ENCODE measurements at places on chromosomes 7 and 10.

GRCh38 chr7:98400542-98401340 is at the start of gene BAIAP2L1:
Gene BAIAP2L1 (minus strand): TSS chr7:98401090. CDS start chr7:98400852, 238 bp downstream.
- peak; percentile 100 for DNase-seq

DNA sequence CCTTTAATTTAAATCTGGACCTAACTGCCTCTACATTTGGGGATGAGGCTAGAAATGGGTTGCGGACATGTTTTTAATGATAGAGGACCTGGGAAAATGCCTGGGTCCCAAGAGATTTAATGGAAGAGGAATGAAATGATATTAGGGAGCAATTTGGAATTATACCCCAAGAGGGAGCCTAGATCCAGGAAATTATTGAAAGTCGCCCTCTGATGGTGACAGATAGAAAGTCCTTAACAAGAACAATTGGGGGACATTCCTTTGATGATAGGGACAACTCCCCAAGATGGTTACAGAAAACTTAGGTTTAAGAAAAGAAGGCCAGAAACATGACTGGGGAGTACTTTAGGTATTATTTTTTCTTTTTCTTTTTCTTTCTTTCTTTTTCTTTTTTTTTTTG is 9.5 kb upstream of the TSGA13 start:
- peak; percentile 41 for DNase-seq

- DNase-seq: no peak
These were observed 391.0 kb downstream of the GFRA1 start for GRCh38 chr10:115882021-115882420.

- DNase-seq: no peak
These were observed 178.8 kb downstream of the ELMO1 start for GRCh38 chr7:37269711-37270508.

GRCh38 chr10:74282848-74283210 is 131.8 kb downstream of the ADK start:
- DNase-seq: no peak

DNA sequence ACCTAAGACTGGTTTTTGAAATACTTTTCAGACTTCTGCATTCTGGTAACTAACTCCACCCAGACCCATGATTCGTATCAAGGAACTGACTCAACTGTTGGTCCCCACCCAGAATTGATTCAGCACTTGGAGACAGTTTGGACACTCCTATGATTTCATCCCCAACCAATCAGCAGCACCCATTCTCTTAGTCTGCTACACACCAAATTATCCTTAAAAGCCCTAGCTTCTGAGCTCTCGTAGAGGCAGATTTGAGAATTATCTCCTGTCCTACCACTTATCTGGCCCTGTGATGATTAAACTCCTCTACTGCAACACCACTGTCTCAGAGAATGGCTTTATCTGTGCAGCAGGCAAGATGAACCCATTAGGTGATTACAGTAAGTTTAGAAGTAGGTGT is 7.7 kb upstream of the GSTO1 start:
- DNase-seq: no peak

DNA sequence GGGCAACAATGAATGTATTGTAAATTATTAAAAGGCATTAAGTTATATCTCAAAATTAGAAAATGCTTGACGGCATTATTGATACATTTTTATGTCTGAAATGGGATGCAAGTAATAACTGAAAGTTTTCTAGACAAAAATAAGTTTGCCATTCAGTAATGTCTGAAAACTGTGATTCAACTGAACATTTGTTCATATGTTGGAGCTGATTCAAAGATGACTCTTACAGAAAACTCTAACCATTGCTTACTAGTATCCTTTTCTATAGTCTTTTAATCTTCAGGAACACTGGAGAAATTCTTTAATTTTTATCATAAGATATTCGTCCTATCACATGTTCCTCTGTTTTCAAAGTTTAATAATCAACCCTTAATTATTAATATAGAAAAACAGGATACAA is 71.1 kb upstream of the TFEC start:
- DNase-seq: no peak

GRCh38 chr10:70462349-70462984 is 16.1 kb upstream of the PALD1 start:
- no peak for DNase-seq

DNA sequence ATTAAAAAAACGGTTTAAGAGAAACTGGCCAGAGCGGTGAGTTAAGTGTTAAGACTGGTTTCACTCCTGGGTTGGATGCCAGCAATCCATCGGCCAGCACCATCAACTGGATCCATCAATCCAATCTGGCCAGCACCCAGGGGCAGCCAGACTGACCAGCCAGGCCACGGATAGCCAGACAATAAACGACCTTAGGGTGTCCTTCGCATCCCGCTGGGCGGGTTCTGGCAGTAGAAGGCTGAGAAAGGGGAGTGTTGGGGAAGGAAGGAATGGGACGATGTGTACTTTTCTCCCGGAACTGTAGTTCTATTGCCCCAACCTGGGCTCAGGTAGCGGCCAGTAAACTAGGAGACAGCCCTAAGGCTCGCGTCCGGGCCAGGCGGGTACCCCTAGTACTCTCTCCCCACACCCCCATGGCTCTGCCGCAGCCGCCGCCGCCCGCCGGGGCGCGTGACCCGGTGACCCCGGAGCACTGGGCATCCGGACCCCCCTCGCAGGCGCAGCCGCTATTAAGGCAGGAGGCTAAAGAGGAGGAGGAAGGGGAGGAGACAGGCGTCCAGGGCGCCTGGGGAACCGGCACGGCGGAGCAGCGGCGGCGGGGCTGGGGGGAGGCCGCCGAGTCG is at the start of gene CASD1:
TSS of gene CASD1 (plus strand) at position 546 of the 623 bp plus-strand sequence. CDS start 276 bp downstream, outside the sequence.
- peak; percentile 65 for DNase-seq

GRCh38 chr10:67075491-67075971 is 149.7 kb downstream of the LRRTM3 start:
- no peak for DNase-seq

DNA sequence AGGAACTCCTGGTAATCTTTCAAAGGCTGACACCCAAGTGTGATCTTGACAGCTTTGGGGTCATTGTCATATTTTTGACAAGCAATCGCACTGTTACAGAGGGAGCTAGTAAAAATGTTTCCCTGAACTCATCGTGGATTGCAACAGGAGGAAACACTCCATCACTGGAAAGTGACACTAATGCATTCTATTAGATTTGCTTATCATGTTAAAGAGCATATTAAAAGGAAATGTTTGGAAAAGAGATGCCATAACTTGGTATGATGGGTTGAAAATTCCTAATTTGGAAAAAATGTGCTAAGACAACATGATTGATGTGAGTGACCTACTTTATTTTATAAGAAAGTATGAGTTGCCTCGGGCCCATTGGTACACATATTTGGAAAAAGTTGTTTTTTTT is 22.7 kb upstream of the EMX2 start:
- no peak for DNase-seq

DNA sequence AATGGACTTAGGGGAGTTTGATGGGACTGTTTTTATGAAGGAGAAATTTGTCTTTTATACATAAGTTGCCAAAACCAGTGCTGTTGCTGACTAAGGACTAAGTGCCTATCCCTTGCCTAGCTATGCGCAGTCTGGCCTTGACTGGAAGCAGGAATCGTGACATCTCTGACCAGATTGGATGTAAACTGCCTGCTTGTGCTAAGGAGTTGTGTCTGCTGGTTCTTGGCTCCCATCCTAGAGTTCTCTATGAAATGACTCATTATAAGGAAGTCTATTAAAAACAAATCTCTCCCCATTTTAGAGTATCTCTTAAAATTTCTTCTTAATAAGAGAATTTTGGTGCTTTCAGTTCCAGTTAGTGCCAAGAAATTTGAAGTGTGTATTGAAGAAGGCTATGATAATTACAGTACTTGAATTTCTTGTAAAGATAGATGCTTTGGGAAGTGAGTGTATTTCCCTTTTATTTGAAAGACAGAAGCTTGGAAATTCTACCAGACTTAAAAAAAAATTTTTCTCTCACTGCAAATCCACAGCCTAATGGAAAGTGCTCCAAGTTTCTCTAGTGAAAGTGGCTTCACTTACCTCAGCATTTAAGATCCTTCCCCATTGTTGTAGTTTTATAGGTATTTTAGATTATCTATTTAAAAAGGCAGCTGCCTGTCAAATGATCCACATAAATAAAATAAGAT is 77.6 kb downstream of the BICC1 start:
- no peak for DNase-seq

DNA sequence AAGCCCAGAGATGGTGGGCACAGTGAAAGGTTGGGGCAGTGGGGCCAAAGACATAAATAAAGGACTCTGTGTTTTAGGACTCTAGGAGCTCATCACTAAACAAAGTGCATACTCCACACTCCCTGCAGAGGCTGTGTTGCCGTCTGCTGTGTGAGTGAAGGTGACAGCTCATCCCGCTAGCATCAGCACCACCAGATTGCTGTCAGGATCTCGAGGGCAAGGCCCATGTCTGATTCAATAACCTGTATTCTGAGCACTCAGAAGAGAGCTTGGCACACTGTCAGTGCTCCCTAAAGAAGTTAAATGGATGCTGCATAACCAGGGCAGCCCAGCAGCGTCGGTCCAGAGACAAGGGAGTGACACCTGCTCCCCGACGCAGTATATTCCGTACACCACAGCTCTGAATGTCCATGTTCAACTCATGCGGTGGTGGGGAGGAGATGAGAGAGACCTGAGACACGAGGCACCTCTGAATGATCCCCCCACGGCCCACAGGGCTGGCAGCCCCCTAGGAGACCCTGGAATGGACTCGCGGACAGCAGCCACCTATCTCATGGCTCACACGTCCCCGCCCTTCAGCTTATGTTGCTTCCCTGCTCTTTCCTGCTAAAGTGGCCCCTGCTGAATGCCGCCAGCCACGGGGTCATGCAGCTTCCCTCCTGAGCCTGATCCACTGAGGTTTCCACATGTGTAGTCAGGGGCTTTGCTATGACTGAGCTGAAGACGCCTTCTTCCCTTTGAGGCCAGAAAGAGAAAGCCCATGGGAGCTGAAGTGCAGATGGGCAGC is 132.7 kb upstream of the KCNMA1 start:
- DNase-seq: no peak

DNA sequence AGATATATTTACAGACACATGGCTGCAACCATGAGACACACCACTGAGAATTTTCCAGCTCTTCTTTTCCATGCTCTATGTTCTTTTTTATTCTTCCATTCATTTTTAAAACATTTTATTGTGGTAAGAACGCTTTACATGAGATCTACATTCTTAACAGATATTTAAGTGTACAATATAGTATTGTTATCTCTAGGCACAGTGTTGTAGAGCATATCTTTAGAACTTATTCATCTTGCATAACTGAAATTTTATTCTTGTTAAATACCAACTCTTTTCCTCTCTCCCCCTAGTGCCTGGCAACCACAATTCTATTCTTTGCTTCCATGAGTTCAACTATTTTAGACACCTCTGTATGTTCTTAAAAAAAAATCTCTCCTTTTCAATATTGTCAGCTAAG is 67.1 kb upstream of the HABP2 start:
- DNase-seq: no peak

- no peak for DNase-seq
These were observed 5.9 kb downstream of the FGFR2 start for GRCh38 chr10:121592155-121592890.

GRCh38 chr7:2326951-2327350 is 12.7 kb upstream of the SNX8 start:
- no peak for DNase-seq

Measured in K562 (cell line).